CD4-positive, alpha-beta memory T cell (primary cell): ENCODE measurements at places on chromosomes 7 and 10.

- DNase-seq = no peak
Measured at GRCh38 chr10:117152668-117153067, 14.6 kb upstream of the VAX1 start.

DNA sequence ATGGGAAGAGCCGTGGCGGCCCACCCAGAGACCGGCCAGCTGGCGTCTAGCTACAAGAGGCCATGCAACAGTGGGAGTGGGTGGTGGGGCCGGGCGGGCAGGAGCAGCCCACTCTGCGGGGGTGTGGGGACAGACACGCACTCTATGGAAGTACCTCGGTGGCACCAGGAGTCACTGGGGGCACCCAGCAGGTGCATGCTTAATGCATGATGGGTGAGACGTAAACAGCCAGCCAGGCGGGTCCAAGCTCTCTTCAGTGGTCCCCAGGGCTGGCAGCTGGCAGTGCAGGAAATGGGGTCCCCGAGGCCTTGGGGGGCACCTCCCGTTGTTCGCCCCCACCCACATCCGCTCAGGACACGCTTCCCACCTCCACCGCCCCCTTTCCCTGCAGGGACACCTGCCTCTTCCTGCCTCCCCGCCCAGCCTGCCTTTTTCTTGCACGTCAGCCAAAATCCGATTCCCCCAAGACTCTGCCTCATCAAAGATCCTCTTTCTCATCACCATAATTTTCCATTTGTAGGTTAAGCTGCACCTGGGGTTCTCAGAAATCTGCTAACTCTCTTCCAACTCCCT, 22.6 kb upstream of the PSMG3 start:
- DNase-seq = no peak

GRCh38 chr7:132395361-132395760, 180.9 kb downstream of the PLXNA4 start:
- no peak for DNase-seq

- no peak for DNase-seq
Measured at GRCh38 chr7:46139079-46139478, 218.0 kb upstream of the IGFBP3 start.

GRCh38 chr10:45526309-45526905, 146.2 kb downstream of the ZFAND4 start:
- DNase-seq = no peak

- DNase-seq = no peak
Measured at GRCh38 chr10:18099415-18099814, 40.8 kb upstream of the CACNB2 start.

DNA sequence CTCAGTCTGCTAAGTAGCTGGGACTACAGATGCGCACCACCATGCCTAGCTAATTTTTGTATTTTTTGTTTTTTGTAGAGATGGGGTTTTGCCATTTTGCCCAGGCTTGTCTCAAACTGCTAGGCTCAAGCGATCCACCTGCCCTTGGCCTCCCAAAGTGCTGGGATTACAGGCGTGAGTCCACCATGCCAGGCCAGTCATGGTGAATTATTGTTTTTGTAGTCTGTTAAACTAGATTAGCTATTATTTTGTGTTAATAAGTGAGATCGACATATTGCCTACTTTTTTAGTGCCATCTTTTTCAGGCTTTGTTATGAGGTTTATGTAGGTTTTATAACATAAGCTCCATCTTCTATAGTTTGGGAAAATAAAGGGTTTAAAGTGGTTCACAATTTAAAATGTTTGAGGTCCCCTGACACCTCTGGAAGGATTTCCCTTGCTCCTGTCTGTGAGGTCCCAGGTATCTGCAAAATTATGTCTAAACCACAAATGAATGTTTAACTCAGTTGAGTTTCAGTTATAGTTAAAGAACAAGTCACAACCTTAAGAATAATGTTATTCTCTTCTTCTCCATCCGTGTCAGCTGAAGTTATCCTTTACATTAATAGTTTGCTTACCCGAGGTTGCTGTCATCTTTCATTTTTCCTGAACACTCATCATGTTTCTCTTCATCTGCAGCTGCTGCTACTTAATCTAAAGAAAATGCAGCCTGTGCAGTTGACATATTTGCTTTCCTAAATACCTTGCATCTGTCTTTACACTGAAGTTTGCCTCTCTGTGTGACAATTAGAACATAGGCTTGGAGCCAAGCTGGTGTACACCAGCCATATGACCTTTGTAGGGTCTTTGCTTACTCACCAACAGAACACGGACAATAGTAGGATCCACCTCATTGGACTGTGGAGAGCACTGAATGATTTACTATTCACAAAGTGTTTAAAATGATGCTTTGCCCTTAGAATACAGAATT, 8.9 kb upstream of the VSTM4 start:
- DNase-seq = no peak

GRCh38 chr10:58767652-58768051, 255.0 kb downstream of the BICC1 start:
- no peak for DNase-seq

DNA sequence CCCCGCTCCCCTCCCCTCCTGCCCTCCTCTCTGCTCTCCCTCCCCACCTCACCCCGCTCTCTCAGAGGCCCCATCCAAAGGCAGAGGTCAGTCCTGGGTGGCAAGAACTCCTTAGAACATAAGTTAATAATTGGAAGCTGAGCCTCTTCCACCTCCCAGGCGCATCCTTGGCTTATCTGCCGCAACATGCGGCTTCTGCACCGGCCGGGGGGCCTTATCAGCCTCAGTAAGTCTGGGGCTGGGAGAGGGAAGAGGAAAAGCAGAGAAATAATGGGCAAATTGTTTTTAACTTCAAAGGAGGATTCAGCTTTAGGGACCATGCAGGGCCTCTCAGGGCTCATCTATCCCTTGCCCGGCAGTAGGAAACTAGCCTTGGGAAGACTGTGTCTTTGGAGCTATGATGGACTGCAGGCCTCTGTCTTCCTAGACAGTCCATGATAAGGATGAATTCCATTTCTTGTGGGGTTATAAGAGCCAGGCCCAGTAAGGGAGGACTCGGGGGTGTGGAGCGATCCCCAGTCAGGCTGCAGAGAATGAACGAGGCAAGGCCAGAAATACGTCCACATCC, 411.6 kb downstream of the PLXNA4 start:
- DNase-seq = no peak

GRCh38 chr7:11346302-11346701, 372.6 kb downstream of the PHF14 start:
- DNase-seq = no peak

DNA sequence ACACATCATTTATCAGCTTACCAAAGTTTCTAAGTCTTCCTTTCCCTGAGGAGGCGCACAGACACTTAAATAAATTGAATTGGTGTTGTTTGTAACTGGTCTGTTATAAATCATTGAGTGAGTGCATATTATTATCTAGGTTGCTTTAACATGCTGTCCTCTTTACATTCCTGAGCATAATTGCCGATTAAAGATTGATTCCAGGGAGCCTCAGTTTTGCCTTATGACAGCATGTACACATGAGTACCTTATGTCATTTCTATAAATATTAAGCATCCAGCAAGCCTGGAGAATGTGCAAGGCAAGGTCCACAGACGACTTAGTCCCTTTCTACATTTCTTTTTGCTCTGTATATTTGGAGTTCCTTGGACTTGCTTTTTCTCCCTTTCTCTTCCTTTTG, 177.9 kb upstream of the STEAP4 start:
- DNase-seq = no peak

DNA sequence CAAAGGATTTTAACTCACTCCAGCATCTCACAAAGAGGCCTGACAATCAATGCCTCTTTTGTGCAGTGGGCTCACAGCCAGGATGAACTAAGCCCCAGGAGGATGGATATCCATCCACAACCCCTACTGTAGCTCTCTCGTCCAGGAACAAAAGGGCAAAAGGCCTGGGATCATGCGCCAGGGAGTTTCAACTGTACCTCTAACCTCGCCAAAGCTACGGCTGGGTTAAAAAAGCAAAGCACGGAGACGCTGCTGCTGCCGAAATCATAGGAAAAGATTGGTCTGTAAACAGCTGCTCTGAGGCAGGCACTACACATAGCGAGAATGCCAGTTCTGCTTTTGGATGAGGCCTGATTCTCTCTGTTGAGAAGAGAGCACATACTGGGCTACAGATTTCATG, 32.1 kb downstream of the VSTM4 start:
- DNase-seq = no peak
